Osteocyte (in vitro differentiated cells): ENCODE measurements at places on chromosomes 2 and 18. TPM values are rescaled to one million over a fixed set of nuclear protein-coding genes. Genes with fewer than 3 reads are reported as not detected.
A peak's percentile ranks its signal among the peaks of the same experiment; 100 is the strongest.

DNA sequence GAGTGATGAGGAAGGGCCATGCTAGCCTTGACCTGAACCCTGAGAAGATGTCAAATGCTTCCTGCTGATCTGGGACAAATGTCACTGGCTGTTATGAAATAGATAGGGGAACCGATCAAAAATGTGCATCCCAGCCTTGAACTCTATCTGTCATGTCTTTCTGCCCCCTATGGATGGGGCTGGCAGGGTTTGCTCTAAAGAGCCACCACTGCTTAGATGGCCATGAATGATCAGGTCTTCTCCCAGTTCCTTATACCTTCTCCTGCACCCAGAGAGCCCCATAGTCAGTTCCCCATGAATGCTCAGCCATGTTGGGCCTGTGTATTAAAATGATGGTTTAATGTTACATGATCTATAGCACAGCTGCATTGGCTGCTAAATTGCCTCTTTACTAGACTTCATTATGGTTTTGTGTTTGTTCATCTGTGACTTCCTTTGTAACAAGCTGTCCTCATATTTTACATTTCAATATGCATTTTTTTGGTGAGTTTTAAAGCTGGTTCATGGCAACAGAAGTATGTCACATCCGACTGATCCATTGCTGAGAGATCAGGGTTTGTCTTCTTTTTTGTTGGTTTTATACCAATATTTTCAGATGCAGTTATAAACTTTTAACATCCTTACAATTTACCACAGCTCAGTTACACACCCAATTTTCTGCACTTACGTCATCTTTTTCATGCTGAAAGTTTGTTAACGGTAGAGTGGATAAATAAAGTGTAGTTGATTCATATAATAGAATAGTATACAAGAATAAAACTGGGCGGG, 56.3 kb upstream of the SMAD2 start:
- no peaks in the 10 kb centered on the region for H3K36me3 ChIP-seq
- peaks cover 22% of the 10 kb centered on the region for H3K27me3 ChIP-seq
- no peak for DNase-seq

MOGAT1 gene
- total RNA-seq = not detected in 2 replicates

NT5DC4 gene
- total RNA-seq = not detected in 2 replicates

GRCh38 chr2:181937473-181937872, 45.9 kb downstream of the ITPRID2 start:
- no peak overlapping the region for H3K4me3 ChIP-seq
- H3K27ac ChIP-seq = no peak overlapping the region
- H3K27me3 ChIP-seq = no peaks in the 10 kb centered on the region

- H3K4me1 ChIP-seq = no peaks in the 10 kb centered on the region
- H3K27ac ChIP-seq = no peak overlapping the region
- H3K27me3 ChIP-seq = no peaks in the 10 kb centered on the region
- H3K36me3 ChIP-seq = peaks cover 3% of the 10 kb centered on the region
These were observed 136.1 kb upstream of the TMEM200C start for GRCh38 chr18:6031442-6031841.

EPHA4 gene
- total RNA-seq = 16.7 and 16.8 TPM in 2 replicates

- no peaks in the 10 kb centered on the region for H3K27me3 ChIP-seq
- H3K36me3 ChIP-seq = peaks cover 5% of the 10 kb centered on the region
- H3K4me1 ChIP-seq = peaks cover 19% of the 10 kb centered on the region
- H3K4me3 ChIP-seq = no peak overlapping the region
- H3K27ac ChIP-seq = peak overlapping the region; percentile 71
- DNase-seq = no peak
These were observed 40.5 kb upstream of the EMILIN2 start for GRCh38 chr18:2805970-2806943.
